Neural cell (in vitro differentiated cells): ENCODE measurements at places on chromosomes 3 and 15. TPM values are rescaled to one million over a fixed set of nuclear protein-coding genes. Genes with fewer than 3 reads are reported as not detected.

CHST2 gene
- 5.0 and 7.7 TPM in 2 replicates for polyA plus RNA-seq

SHQ1 gene
- 7.4 and 14.3 TPM in 2 replicates for polyA plus RNA-seq

CISH gene
- polyA plus RNA-seq: not detected in 2 replicates

NRG4 gene
- 1.4 TPM in 1 of 2 replicates, not detected in the other for polyA plus RNA-seq

PEX5L gene
- 0.38 and 1.0 TPM in 2 replicates for polyA plus RNA-seq

NME9 gene
- polyA plus RNA-seq: 17.4 and 40.3 TPM in 2 replicates

GOLGA6L1 gene
- not detected in 2 replicates for polyA plus RNA-seq

SIN3A gene
- polyA plus RNA-seq: 11.5 and 13.7 TPM in 2 replicates

COL6A5 gene
- polyA plus RNA-seq: not detected in 2 replicates

RTP3 gene
- polyA plus RNA-seq: not detected in 2 replicates
